ENCODE measurements at places on chromosomes 6 and 20.

GRCh38 chr20:23059846-23060245 is 10.4 kb upstream of the THBD start:
- DNase-seq: no peak

DNA sequence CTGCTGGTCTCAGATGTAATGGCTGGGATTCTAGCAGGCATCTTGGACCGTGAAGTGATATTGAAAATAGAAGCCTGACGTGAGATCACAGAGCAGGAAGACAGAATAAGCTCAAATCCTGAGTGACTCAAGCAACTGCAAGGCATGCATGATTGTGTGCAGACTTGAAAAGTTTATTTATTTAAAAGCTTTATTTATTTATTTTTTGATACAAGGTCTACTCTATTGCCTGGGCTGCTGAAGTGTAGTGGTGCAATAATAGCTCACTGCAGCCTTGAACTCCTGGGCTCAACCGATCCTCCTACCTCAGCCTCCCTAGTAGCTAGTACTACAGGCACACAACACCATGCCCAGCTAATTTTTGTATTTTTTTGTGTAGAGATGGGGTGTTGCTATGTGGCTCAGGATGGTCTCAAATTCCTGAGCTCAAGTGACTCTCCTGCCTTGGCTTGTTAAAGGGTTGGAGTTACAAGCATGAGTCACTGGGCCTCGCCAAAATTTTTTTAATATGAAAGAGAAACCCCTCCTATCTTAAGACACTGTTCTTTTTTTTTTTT is 40.1 kb upstream of the RNF144B start:
- DNase-seq: no peak

DNA sequence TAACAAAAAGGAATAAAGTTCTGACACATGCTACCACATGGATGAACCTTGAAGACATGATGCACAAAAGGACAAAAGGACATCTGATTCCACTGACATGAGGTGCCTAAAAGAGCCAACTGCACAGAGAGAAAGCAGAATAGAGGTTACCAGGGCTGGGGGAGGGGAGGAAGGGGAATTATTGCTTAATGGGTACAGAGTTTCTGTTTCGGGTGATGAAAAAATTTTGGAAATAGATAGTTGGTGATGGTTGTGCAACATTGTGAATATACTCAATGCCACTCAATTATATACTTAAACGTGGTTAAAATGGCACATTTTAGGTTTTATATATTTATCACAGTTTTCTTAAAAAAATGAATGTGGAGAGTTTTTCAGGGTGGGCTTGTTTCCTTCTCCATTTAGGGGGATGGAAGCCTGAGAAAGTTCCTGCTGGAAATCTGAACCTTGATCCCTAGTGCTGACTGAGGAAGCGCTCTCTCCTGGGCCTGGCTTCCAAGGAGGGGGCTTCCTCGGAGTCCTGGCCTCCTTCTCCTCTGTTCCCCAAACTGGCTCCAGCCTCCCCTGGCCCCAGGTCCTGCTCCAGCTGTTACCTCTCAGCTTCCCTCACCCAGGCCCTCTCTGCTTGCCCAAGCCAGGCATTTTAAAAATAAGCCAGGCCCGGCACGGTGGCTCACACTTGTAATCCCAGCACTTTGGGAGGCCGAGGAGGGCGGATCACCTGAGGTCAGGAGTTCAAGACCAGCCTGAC is 79.2 kb downstream of the NOL4L start:
- no peak for DNase-seq

DNA sequence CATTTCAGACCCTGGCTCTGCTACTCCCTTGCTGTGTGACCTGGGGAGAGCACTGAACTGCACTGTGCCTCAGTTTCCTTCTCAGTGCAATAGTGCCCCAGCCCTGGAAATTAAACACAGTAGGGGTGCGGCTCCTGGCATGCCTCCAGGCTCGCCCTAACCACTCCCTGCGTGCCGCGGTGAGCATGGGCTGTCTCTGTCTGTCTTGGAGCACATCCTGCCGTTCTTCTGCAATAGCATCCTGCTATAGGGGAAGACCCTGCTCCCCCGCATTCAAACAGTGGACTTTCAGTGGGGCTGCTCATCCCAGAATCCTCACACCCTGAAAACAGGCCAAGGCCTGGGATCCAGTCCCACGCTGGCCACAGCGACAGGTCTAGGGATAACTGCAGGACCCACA is 129.5 kb downstream of the FOXC1 start:
- DNase-seq: no peak

DNA sequence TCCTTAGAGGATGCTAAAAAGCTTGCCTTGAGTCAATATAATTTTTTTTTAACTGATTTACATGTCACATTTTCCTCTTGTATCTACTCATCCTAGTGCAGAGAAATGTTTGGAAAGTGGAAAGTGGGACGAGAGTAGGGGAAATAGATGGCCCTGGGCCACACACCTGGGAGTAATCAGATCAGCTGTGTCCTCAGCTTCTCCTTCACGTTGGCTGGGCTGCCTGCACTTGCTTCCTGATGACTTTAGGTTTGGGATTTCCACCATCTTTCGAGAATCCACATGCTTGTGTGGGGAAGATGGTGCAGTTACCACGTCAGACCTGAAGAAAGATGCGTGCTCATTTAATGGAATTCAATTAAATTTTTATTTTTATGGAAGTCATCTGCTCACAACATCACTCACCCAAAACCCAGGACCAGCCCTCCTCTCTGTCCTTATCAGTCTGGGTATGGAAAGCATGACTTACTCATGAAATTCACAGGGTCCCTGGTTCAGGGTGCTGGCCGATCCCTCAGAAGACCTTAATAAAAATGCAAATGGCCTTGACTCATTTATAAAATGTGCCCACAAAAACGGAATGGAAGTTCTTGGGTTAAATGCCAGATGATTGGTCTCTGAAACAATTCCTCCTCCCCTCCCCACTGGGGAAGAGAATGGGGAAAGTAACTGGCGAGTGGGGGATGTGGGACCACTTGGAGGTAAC is 74.5 kb upstream of the TIAM2 start:
- DNase-seq: no peak

DNA sequence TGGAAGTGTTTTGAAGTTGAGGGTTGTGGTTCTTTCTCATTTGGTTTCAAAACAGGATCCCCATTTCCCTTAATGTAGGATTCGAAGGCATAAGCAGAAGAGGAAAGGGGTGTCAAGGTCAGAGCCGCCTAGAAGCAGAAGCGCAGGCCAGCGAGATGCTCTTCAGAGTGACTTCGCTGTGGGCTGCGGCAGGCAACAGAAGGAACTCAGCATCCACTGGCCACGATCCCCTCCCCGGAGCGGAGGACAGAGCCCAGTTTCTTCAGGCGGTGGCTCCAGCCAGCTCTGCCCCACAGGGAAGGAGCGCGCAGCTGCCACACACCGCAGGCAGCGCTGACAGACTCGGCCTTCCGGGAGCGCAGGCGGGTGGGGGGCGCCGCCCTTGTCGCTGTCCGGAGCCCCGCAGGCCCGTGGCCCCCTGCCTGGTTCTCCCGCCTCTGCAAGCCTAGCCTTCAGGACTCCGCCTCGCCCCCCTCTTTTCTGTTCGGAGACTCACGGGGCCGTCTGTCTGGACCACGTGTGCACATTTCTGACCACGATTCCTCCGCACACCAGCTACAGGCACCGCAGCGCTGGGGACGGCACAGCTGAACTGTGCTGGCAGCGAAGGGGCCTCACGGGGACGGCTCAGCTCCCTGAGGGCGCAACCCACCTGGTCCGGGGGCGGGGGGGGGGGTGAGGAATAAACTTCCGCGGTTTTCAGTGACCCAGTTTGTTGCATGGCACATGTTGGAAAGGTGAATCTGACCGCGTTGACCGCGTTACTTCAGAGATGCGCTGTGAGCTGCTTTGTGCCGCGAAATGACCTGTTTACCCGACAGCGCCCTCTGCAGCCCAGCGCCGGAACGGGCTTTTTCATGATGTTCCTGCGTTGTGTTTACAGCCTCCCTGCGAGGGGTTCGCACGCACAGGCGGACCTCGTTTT is 26.1 kb downstream of the TTLL2 start:
- DNase-seq: no peak

- DNase-seq: no peak
Measured at GRCh38 chr20:51695574-51696303, 72.5 kb downstream of the ATP9A start.

GRCh38 chr6:43722920-43723545 is 35.4 kb upstream of the MRPS18A start:
- DNase-seq: no peak

DNA sequence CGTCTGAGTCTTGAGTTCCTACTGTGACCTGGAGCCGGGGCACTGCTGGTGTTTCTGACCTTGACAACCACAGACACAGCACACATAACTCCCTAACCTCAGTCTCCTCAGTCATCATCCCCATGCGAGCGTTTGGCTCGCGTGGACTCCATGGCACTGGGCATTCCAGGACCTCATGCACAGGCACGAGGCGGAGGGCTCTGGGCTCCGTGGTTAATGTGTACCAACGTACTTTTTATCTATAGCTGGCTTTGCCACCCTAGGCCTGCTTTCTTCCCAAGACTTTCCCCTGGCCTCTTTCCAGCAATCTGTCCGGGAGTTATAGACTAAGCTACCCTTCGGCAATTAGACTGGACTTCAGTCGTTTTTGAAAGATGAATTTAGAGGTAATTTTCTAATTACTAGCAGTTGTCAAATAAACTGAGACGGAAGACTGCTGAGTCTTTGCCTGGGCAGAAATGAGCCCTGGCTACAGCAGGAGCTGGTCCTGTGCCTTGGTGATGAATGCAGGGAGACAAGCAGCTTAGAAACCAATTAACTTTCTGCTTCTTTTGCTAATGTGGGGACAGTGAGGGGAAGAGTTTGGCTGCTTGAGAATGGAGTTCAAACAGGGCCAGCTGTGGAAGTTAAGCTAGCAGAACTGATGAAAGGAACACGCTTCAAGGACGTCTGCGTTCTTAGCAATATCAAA is 16.1 kb upstream of the CTCFL start:
- no peak for DNase-seq

DNA sequence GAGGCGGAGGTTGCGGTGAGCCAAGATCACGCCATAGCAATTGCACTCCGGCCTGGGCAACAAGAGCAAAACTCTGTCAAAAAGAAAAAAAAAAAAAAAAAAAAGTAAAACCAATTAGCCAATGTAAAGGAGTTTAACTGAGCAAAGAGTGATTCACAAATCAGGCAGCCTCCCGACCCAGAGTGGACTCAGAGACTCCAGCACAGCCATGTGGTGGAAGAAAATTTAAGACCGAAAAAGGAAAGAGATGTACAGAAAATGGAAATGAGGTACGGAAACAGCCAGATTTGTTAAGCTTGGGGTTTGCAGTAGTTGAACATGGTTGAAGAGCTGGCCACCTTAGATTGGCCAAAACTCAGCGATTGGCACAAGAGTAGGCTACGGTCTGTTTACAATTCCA is 51.4 kb downstream of the ERMARD start:
- DNase-seq: no peak

DNA sequence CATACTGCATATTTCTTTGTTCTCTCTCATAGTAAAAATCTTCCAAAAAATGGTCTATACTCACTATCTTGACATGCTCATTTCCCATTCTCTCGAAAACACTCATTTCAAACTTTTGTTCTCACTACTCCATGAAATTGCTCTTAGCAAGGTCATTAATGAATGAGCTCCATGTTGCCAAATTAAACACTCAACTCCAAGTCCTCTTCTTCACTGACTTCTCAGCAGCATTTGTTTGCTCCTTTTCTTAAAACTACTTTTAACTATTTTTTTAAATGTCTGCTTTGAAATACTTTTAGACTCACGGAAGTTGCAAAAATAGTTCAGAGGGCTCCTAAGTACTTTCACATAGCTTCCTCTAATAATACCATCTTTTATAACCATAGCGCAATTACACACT is 274.0 kb upstream of the PREP start:
- DNase-seq: no peak

DNA sequence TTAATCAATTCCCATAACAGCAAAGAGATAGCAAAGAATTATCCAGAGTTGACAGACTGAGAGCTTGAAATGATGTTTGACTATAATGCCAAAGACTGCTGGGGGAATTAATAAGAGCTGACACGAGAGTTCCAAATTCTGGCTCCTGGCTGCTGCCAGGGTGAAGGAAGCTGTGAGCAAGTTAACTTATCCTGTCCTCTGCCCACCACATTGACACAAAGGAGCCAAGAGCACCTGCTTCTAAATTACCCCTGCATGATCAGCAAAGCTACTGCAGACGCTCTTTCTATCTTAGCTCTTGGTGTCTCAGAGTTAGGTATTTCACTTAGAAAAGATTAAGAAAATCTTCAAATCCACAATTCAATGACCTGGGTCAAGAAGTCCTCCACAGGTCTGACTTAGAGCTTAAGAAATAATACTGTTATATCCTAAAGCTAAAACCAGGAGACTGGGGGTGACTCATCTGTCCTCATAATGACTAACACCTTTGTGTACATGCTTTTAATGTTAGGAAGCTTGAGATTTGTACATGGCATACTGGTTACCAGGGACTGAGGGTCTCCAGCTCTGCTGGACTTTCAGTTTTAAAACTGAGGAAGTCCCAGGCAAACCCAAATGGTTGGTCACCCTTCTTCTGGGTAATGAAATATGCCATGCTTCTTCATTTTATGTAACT is 13.2 kb upstream of the FRK start:
- no peak for DNase-seq

DNA sequence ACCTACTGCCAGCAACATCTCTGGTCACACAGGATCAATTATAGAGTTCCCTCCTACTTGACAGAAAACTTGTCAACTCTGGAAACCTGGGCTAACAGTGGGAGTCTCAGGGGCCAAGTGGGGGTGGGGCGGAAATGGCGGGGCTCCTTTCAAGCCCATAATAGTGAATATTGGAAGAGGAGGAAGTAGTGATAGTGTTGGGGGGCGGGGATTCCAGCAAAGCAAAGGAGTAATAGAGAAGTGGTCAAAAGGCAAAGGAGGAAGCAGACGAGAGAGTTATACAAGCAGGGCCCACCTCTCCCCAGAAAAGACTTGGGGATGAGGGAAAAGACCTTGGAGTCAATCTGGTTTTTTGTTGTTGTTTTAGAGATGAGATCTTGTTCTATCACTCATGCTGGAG is 2.1 kb downstream of the DEF6 start:
- DNase-seq: no peak

DNA sequence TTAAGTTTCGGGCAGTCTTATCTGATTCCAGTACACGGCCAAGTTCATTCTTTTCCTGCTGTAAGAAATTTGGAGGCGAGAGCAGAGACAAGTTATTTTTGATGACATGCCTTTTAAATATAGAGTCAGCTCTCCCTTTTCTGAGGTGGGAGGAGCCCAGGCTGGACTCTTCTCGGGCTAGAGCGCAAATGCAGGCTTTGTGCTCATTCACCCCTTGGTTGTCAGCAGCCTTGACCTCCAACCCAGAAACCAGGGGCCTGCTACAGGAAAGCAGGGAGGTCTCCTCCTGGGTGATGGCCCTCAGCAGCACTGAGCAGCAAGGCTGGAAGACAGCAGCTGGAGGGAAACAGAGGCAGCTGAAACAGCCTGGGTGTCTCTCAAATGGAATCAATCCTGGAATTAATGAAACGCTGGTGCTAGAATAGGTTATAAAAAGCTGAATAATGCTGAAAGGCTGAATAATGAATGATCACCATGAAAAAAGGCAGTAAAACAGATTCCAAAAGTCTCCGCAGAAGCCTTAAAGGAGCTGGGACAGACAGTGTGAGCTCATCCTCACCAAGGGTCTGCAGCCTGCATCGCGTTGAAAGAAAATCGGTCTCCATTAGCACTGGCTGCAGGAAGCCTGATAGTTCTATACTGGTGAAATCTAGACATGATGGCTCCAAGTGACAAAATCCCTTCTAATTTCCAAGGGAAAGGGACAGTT is 28.2 kb upstream of the ECI2 start:
- no peak for DNase-seq

All from SW 1271 (cell line).